ENCODE measurements at places on chromosomes 6 and 20. TPM values are rescaled to one million over a fixed set of nuclear protein-coding genes. Genes with fewer than 3 reads are reported as not detected.

The UBE2C gene
- total RNA-seq = 1.3 TPM

The NHSL1 gene
- 8.1 TPM for total RNA-seq

The SEC23B gene
- 73.5 TPM for total RNA-seq

The HTR1E gene
- total RNA-seq = not detected

The CASS4 gene
- 0.24 TPM for total RNA-seq

The TBCC gene
- 28.7 TPM for total RNA-seq

The MAP7 gene
- 28.7 TPM for total RNA-seq

The TBC1D22B gene
- 7.2 TPM for total RNA-seq

The MAK gene
- total RNA-seq = under 0.01 TPM

The LY6G6F gene
- not detected for total RNA-seq

The MMP24 gene
- total RNA-seq = not detected

The C20orf204 gene
- 0.85 TPM for total RNA-seq

The SMLR1 gene
- not detected for total RNA-seq

The OOEP gene
- total RNA-seq = not detected

The EFCAB8 gene
- total RNA-seq = not detected

The LIME1 gene
- total RNA-seq = 2.7 TPM

The PTK6 gene
- 31.1 TPM for total RNA-seq

The RUNX2 gene
- 1.9 TPM for total RNA-seq

Measured in tracheal epithelial cell (primary cell).